ENCODE measurements at places on chromosomes 1 and 21. TPM values are rescaled to one million over a fixed set of nuclear protein-coding genes. Genes with fewer than 3 reads are reported as not detected.

CD1E gene
- polyA plus RNA-seq: 1.8 TPM

UBASH3A gene
- 0.40 TPM for polyA plus RNA-seq

VHLL gene
- polyA plus RNA-seq: not detected

TBX15 gene
- polyA plus RNA-seq: 1.5 TPM

MSH4 gene
- polyA plus RNA-seq: 4.6 TPM

SERTAD4 gene
- polyA plus RNA-seq: 1.1 TPM

FCAMR gene
- polyA plus RNA-seq: 0.41 TPM

ABCA4 gene
- polyA plus RNA-seq: 1.8 TPM

FMOD gene
- polyA plus RNA-seq: 26.4 TPM

ITPKB gene
- polyA plus RNA-seq: 11.4 TPM

HSD3B2 gene
- polyA plus RNA-seq: 3.1 TPM

CACNA1E gene
- 2.4 TPM for polyA plus RNA-seq

ZC3H12A gene
- polyA plus RNA-seq: 6.3 TPM

UTS2 gene
- polyA plus RNA-seq: 1.1 TPM

IGSF9 gene
- polyA plus RNA-seq: 7.9 TPM

PITHD1 gene
- 99.3 TPM for polyA plus RNA-seq

NBPF11 gene
- polyA plus RNA-seq: 10.6 TPM

BATF3 gene
- 4.2 TPM for polyA plus RNA-seq

LRRC39 gene
- 15.6 TPM for polyA plus RNA-seq

GPR37L1 gene
- polyA plus RNA-seq: 0.42 TPM

ZNF593OS gene
- polyA plus RNA-seq: 0.62 TPM

CSTB gene
- 49.5 TPM for polyA plus RNA-seq

EFNA3 gene
- polyA plus RNA-seq: 9.9 TPM

C8A gene
- not detected for polyA plus RNA-seq

WNT9A gene
- polyA plus RNA-seq: 3.1 TPM

RPE65 gene
- 0.42 TPM for polyA plus RNA-seq

PLEKHN1 gene
- 0.21 TPM for polyA plus RNA-seq

SHISAL2A gene
- polyA plus RNA-seq: 2.2 TPM

PPIE gene
- 109 TPM for polyA plus RNA-seq

FCGR3A gene
- 25.7 TPM for polyA plus RNA-seq
